Activated CD4-positive, CD25-positive, alpha-beta regulatory T cell (primary cell): ENCODE measurements at places on chromosomes 2 and 18.
A peak's percentile ranks its signal among the peaks of the same experiment; 100 is the strongest.

- peak; percentile 63 for DNase-seq
Measured at GRCh38 chr2:28391564-28392296, 928 bp upstream of the FOSL2 start.

DNA sequence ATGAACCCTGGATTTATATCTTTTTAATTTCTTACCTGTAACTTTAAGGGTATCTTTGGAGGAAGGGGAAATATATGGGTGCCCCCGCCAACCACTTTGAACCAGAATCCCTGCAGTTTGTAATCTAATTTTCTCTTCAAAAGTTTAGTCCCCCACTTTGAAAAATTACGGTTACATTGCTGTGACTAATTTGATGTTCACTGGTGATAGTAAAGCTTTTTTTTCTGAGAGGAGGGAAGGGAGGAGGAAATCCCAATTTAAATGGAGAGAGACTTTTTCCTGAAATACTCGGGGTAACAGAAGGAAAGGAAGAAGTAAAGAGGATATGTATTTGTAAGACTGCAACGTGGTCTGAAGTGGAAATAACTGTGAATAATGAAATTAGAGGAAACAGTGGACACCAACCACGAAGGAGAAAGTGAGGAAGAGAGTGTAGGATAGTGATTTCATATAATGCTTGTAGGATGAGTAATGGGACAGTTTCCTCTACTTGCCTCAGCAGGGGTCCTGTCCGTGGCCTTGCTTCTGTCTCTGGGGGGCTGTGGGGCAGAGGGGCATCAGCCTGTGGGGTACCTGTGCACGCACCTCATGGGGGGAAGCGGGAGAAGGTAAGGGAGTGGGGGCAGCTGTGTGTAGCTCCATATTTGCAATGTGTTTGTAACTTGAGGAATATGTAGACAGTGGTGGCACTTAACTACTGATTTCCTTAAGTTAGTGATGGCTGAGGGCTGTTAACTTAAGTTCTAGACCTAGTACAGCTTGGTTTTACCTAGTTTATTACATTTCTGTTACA is 161.1 kb downstream of the LTBP1 start:
- no peak for DNase-seq

DNA sequence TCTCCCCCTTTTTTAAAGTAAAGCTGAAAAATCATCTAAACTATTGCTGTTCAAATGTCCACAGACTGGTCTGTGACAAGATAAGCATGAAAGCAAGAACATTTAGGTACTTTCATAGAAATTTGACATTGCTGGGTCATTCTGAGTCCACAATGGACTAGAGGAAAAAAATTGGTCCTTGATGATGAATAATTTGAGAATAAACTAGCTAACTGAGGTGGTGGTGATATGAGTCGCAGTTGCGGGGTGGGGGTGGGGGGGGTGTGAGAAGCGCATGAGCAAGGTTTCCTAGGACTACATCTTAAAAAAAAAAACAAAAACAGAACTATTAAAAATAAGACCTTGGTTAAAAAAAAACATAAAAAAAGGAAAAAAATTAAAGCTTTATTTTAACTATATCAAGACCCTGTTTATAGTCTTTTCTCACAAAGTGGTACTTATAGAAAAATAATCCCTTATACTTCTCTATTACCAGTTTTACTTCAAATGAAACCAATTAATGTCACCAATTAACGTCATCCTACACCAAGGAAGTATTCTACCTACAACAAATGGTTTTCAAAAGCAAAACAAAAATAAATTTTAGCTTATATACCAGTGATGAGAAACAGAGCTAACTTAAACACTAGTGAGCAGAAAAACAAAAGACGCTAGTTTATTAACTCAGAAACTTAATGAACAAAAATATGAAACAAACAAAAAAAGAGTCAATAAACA is 88.1 kb downstream of the ASXL2 start:
- no peak for DNase-seq

DNA sequence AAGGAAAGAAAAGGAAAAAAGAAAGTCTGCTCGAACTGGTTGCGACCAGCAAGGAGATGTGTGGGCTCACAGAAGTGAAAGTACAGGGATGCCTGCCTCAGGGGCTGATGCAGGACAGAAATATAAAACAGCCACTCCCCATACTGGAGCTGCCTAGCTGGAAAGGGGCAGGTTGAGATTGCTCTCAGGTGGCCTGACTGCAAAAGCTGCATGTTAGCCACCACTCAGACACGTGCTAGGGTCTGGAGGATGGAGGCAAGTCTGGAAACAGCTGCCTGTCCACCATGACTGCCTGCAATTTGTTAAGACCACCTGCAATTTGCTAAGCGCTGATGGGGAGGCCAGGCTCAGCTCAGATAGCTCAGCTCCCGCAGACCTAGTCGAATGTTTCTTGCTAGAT is 17.9 kb downstream of the B3GNT7 start:
- DNase-seq: no peak

GRCh38 chr2:21787941-21788340 is 664.2 kb downstream of the TDRD15 start:
- no peak for DNase-seq

- DNase-seq: no peak
Measured at GRCh38 chr2:175414191-175414881, 232.8 kb upstream of the ATP5MC3 start.

DNA sequence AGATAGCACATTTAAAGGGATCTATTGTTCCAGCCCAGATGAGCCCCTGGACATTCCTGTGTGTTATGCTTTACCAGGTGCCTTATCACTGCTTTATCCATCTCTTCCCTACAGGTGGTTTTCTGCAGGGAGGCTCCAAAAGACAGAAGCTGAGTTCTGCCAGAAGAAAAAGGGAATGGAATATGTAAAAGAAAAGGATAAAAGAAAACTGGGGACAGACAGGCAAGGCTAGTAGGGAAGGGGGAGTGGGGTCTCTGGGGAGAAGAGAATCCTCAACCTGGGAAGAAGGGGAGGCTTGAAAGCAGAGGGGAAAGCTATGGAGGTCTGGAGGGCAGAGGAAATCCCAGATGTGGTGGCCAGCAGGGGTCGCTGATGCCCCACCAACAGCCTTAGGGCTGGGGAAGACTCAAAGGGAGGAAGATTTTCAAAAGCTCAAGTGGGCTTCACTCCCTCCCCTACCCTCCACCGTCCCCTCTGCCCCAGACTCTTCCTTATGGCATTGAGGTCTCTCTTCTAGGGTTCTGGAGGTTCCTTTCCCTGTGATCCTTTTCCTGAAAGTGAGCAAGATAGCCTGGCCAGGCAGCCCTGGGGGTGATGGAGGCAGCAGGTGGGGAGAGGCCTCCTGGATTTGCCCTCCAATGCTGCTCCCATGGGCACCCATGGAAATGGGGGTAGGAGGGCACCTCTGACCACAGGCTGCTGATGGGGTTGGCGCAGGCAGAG is 178.1 kb upstream of the PKDCC start:
- DNase-seq: peak; percentile 49

DNA sequence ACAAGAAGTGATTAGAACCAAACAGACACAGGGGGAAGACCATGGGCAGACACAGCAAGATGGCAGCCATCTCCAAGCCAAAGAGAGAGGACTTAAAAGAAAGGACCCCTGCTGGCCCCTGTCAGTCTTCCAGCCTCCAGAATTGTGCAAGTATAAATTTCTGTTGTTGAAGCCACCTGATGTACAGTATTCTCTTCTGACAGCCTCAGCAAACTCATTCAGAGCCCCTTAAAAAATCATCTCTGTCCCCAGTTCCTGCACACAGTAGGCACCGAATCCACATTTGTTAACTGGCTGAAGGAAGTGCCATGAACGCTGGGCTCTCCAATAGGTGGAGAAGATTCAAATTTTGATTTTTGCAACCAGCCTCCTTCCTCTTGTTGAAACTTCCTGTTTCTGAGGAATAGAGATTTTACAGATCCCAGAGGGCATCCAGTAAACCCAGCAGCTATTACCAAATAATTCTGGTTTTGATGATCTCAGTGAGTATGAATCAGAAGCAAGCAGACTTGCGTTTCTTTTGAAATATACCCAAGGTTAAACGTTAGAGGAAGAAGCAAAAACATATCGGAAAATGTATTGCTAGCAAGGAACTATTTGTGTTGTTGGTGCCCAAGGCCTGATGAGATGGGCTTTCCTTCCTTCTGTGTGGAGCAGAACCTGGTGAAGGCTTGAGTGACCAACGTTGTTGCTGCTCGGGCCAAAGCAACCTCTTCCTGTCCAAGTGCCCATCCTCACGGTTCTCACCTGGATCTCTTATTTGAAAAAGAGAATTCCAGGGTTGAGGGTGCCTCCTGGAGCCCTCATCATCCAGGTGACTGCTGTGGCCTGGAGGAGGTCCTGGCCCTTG is 47.7 kb upstream of the PLB1 start:
- no peak for DNase-seq

DNA sequence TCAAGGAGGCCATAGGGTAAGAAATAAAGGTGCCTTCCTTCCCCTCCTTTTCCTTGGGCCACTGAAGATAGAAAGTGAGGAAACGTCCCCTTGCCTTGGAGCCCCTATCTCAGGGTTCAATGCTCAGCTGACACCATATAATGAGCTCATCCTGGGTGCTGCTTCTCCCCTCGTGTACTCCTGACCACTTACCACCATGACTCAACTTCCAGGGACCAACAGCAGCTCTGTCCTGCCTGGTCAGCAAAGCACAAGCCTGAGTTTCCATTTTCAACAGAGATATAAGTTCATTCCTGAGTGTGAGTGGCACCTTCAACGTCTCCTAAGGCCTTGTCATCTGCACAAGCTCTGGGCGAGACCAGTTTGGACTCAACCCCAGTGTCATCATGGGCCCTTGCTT is 151.2 kb downstream of the CAPN13 start:
- DNase-seq: no peak

- DNase-seq: no peak
Measured at GRCh38 chr2:112065966-112066365, 10.9 kb downstream of the TMEM87B start.

GRCh38 chr2:11930211-11930761 is 183.9 kb downstream of the LPIN1 start:
- DNase-seq: no peak

GRCh38 chr18:4658804-4659203 is 203.7 kb upstream of the DLGAP1 start:
- DNase-seq: no peak

- no peak for DNase-seq
Measured at GRCh38 chr2:60317844-60318243, 235.6 kb downstream of the BCL11A start.

DNA sequence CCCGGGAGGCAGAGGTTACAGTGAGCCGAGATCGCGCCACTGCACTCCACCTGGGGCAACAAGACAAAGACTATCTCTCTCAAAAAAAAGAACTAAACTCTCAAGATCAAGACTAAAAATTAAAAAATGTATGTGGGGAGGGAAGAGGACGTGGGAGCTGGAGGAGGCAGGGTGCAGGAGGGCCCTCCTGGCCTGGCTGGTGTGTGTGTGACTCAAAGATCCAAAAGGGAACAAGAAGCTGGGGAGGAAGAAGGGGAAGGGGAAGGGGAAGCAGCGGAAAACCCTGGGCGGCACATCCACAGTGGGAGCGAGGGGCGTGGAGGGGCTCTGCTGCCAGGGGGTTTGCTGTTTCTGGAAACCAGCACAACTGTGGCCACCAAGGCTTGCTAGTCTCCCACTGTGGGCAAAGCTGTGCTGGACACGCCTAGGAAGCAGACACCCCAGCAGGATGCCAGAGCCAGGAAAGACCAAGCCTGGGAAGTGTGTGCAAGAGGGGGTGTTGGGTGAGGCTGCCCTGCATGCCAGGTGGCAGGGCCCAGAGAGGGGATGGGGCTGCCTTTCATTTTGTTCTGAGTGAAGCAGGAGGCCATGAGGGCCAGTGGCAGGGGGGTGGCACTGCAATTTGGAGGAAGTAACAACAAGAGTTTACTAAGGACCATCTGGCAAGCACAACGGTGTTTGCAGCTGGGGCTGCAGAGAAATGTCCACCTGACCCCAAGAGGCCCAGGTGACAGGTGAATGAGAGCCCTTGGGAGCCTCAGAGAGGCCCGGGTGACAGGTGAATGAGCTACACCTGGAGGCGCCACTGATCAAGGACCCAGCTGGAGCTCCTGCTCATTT is 44.5 kb downstream of the ANO7 start:
- no peak for DNase-seq

DNA sequence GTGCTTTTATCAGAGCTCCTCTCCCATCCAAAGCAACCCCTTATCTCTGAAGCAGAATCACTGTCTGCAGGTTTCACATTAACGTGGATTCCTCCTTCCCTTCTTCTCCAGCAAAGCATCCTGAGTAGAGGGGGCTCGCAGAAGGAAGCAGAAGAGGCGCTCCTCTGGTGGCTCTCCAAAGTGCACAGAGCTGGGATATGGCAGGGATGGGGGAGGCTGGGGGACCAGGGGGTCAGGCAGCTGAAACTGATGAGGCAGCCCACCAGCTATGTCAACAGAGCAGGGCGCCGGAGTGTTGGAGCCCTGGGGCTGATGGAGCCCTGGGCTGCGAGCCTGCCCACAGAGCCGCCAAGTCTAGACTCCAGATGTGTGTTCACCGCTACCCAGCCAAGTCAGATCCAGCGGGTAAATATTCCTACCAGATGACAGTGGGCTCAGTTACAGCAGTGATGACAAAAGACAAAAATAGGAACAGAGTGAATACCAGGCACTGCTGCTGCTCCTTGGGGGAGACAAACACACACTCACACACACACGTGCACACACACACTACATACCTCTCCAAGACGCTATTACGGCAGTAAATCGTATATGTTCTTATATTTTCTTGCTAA is 678.3 kb upstream of the ID2 start:
- no peak for DNase-seq

- no peak for DNase-seq
Measured at GRCh38 chr2:14626873-14627272, 5.6 kb upstream of the LRATD1 start.

DNA sequence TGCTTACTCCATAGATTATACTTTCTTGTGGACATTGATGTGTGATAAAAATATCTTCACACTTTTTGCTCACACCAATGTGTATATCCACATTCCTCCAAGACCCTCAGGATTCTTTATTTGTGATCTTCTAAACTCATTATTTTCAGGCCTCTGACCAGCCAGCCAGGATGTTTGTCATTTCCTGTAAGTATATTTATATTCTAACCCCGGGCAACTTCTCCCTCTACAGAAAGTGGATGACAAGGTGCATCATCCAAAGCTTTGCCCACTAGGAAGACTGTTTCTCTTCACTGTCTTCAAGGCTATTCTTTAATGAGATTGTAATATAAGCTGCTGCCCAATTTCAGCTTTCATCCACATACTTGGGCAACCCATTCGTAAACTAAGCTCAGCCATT is 3.6 kb upstream of the CWC22 start:
- no peak for DNase-seq
